ENCODE measurements at places on chromosomes 1 and 21. TPM values are rescaled to one million over a fixed set of nuclear protein-coding genes. Genes with fewer than 3 reads are reported as not detected.

RORC gene
- not detected for total RNA-seq

PTGFRN gene
- 57.4 TPM for total RNA-seq

DNA sequence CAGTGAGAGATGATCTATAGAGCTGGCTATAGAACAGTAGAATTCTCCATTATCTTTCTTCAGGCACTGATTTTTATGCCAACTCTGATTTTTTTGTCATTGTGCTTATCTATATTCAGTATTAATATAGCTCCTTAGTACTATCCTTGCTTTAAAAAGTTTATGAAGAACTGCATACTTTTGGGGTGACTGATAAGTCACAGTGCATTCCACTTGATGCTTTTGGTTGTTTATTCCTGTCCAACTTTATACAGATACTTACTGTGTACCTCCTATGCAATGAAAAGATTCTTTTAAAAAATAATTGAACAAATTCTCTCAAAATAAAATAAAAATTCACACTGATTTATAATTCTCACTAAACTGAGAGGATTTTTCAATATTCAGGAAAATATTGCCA is 71.6 kb downstream of the COL24A1 start:
- peaks cover 13% of the 10 kb centered on the region for H3K27me3 ChIP-seq
- DNase-seq = no peak
- no peak overlapping the region for H3K4me3 ChIP-seq
- H3K4me1 ChIP-seq = no peaks in the 10 kb centered on the region
- H3K36me3 ChIP-seq = no peaks in the 10 kb centered on the region

GRCh38 chr1:15712168-15712567 is 23.9 kb upstream of the SLC25A34 start:
- no peak overlapping the region for H3K4me3 ChIP-seq
- no peaks in the 10 kb centered on the region for H3K4me1 ChIP-seq
- H3K27ac ChIP-seq = no peak overlapping the region
- no peaks in the 10 kb centered on the region for H3K27me3 ChIP-seq
- no peak for DNase-seq

DNA sequence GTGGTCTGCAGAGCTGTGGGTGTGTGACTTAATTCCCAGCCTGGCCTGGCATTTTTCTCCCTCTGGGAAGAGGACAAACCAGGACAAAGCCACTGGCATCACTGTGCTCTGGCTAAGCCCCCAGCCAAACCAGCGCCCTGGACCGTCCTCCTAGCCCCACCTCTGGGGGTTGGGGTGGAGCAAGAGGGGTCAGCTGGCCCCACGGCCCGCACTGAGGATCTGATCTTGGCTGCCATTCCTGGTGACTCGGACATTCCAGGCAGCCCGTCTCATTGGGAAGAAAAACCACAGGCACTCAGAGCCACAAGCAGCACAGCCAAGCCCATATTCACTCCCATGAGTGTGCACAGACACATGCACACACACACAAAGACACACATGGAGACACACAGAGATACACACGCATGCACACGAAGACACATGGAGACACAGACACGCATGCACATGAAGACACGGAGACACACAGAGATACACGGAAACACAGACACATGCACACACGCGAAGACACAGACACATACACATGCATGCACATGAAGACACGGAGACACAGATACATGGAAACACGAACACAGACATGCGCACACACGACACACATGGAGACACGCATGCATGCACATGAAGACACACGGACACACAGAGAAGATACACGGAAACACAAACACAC is 2.3 kb upstream of the MXRA8 start:
- no peaks in the 10 kb centered on the region for H3K36me3 ChIP-seq
- no peaks in the 10 kb centered on the region for H3K27me3 ChIP-seq
- H3K4me1 ChIP-seq = peaks cover 29% of the 10 kb centered on the region
- peak; percentile 97 for DNase-seq
- no peak overlapping the region for H3K4me3 ChIP-seq
- peak overlapping the region; percentile 30 for H3K27ac ChIP-seq

OR6N1 gene
- total RNA-seq = not detected
